ENCODE measurements at places on chromosomes 12 and 14.

DNA sequence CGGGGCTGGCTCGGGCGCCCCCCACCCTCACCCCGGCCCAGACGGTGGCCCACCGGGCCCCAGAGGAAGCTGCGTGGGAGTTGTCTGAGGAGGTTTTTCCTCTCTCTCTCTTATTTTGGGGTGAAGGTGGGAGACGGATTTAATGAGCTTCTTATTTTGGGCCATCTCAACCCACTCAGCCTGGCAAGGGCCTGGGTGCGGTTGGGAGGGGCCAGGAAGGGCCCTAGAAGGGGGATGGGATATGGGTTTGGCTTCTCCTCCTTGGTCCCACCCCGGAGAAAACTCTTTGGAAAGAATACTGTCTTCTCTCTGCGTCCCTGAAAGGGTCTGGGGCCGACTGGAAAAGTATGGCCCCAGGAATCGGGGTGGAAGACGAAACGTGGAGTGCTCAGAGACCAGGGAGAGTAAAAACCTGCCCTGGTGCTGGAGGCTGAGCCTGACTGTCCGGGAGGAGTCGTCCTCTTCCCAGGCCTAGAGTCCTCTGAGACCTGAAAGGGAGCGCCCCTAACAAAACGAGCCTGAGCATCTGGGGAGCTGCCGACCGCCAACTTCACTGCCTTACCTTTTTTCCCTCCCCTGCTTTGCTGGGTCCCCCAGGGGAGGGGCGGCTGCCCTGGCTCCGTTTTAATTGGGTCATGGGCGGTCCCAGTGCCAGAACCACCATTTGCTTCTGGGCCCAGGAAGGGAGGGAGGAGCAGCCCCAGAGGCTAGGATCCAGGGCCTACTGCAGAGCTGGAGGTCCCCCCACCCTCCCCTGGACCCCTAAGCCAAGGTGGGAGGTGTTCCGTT is 1.6 kb downstream of the MMP14 start:
- no peak for DNase-seq

DNA sequence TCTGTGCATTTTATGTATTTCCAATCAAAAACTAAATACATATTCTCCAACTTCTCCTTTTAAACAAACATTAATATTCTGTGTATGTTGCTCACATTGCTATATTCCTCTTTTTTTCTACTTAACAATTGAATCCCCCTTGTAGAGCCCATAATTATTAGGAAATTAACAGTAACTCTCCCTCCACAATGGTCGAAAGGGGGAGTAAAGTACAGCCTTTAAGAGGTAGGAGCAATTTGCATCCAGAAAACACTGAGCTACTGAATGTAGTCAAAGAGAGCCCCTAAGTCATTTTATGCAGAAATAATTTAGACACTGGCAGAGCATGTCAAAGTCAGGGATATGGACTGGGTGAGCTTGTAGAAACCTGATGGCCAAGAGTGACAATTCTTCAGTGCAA is 57.2 kb upstream of the SCN8A start:
- no peak for DNase-seq

GRCh38 chr12:26212988-26213387 is 17.6 kb downstream of the SSPN start:
- DNase-seq: no peak

GRCh38 chr14:22403296-22403695 is 185.7 kb downstream of the DAD1 start:
- no peak for DNase-seq

- DNase-seq: no peak
Observed at GRCh38 chr12:50598321-50598862, 93.6 kb downstream of the DIP2B start.

GRCh38 chr12:47995981-47996401 is 8.3 kb downstream of the COL2A1 start:
- no peak for DNase-seq

DNA sequence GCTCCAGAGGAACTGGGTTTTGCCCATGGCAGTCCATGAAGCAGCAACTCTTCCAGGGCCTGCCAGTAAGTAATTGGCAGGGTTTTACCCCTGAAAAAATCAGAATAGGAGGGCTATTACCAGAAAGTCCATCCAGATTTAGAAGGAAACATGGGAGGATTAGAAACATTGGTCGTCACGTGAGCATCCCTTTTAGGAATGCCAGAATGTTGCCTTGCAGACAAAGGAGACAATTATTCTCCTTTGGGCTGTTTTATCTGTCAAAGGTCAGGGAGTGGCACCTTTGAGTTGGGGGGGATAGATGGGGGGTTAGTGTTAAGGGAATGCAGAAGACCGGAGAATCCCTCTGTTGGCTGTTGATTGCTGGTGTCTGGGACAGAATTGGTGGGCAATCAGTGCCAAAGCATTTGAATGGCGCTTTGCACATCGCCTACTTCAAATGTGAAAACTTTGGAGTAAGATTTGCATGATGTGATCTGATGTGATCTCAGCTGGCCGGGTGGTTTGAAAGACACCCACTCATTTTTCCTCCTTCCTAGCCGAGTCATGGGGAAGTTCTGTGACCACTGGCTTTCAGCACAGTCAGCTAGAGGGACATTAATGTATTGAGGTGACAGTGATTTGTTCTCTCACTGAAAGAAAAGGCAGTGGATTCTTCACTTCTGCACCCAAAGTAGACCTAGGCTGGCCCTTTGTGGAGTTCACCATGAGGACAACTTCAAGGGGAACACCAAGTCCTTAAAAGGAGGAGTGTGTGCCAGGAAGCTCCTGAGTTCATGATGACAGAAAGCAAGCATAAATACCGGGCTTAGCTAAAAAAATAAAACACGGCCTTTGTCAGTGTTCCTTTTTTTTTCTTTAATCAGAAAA is 31.4 kb downstream of the FLVCR2 start:
- no peak for DNase-seq

DNA sequence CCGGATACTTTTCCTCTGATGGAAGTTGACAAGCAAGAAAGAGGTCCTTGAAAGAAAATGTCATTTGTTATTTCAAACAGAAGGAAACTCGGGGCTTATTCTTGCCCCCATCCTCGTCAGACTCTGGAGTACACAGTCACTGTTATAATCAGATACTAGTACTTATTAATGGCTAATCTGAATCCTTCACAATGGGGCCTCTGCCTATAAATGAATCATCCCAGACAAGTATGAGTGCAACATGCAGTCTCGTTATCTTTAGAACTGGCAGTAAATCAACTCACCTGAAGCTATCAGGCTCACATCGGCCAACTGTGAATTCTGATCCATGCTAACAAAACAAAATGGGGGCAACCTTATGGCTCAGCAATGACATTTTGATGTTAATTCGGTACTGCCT is 216.7 kb downstream of the GRIN2B start:
- DNase-seq: no peak

- no peak for DNase-seq
Observed at GRCh38 chr12:69570000-69570516, 15.2 kb upstream of the CCT2 start.

DNA sequence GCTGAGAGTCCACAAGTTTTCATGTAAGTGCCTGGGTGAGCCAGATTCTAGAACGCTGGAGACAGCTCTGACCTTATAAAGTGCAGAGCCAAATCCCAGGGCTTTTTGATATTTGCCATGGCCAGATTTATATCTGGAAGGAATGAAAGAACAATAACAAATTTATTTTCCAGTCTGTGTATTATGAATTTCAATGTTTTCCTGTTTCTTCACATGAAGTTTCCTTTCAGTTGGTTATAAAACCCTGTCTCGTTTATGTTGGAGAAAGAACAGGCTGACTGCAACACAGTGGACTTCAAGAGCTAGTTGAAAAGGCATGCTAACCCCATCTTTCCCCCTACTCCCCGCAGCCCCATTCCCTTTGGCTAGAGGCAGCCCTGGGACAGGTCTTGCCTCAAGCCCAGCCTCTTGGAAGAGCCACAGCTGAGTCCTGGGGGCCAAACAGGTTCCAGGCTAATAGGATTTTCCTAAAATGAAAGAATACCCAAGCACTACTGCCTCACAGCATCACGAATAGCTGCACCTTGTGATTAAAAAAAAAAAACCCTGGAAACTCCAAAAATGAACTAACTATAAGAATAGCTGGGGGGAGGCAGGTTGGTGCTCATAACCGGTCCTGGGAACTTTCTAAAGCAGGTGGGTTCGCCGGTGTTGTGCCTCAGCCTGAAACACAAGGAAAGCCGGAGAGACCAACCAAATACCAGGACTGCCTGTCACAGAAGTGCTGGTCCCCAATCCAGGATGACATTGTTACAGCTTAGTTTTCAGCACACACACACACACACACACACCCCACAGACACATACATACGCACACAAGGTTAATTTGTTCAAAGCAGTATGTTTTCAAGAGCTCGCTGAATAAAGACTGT is 1.5 kb downstream of the FBLN5 start:
- DNase-seq: no peak

- no peak for DNase-seq
Observed at GRCh38 chr12:81465191-81465590, 294.0 kb downstream of the PPFIA2 start.

DNA sequence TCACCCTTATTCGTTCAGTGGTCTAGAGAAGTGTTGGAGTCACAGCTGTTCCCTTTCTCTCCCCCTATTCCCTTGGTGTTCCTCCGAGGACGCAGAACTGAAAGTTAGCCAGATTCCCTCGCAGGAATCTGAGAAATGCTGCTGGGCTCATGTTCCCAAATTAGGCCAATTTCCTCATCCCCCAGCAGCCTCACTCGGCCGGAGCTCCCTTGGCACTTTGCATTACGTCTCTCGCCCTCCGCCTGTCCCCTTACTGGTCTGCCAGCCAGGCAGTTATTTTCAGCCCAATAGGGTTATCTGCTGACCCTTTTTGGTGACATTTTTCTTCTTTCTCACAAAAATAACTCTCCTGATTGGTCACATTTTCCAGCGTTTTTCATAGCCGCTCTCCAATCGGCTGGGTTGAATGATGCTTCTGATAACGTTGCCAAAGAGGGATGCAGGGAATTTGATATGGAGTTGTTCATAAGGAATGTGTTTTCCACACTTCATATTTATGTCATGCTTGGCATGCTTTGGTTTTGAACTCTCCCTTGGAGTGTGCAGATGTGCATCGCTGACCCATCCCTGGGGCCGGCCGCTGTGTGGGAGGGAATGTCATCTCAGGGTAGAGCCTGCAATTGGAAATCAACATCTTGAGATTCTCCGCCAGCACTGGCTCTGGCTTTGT is 9.9 kb downstream of the IFT43 start:
- DNase-seq: no peak

DNA sequence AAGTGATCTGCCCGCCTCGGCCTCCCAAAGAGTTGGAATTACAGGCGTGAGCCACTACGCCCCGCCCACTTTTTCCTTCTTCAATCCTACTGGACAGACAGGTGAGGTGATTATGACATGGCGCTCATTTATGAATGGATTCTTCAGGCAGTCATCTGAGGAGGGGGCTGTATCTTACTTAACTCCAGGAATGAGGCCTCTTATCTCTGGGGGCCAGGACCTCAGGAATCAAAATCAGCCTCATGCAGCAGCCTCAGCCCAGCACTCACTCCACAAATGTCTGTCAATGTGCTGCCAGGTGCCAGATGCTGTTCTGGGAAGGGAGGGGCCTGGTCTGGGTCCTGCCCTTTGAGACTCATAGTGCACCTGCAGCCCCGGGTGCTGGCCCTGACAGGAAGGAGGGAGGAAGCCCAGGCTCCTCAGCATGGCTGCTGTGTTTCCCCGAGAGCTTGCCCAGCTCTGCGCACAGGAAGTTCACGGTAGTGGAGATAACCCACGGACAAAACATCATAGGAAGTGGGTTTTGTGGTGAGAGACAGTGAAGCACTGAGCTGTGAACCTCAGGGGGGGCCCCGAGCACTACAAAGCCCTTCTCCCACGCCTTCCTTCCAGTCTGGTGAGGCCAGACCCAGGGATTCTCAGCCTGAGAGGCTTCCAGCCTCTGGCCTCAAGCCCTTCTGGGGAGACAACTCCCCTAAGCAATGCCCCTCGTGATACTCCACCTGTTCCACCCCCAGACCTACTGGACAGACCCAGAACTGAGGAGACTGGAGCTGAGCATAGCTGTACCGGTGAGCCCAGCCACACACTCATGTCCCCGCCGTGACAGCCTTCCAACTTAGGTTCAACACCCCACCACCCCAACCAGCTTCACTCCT is 22.3 kb downstream of the GALNT6 start:
- DNase-seq: peak; percentile 78

- no peak for DNase-seq
Observed at GRCh38 chr14:56858422-56858821, 48.1 kb upstream of the OTX2 start.

DNA sequence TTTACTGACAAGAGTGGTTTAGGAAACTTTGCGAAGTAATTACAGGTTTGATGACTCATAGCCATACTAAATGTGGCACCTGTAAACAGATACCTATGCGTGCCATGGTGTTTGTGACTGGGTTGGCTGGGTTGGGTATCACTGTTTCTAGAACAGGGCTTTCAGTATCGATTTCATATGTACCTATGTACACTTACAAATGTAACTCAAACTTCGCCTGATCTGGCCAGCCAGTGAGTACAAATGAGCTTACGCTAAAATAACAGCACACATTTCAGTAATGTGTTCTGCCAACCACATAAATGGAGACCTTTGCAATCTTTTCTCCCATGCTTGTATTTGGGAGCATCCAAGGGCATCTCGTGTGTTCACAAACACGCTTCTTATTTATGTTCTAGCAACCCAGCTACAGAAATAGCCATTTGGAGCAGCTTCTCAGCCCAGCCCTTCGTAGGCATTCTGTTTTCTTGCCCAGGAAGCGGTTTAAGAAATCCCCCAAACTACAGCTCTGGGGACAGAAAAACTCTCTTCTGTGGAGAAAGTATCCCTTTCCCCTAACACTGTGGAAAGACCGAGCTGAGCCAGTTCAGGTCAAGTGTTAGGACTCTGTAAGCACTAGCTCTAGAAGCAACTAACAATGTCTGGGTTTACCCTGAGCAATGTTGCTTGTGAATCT is 42.3 kb upstream of the MDM1 start:
- DNase-seq: peak; percentile 24

DNA sequence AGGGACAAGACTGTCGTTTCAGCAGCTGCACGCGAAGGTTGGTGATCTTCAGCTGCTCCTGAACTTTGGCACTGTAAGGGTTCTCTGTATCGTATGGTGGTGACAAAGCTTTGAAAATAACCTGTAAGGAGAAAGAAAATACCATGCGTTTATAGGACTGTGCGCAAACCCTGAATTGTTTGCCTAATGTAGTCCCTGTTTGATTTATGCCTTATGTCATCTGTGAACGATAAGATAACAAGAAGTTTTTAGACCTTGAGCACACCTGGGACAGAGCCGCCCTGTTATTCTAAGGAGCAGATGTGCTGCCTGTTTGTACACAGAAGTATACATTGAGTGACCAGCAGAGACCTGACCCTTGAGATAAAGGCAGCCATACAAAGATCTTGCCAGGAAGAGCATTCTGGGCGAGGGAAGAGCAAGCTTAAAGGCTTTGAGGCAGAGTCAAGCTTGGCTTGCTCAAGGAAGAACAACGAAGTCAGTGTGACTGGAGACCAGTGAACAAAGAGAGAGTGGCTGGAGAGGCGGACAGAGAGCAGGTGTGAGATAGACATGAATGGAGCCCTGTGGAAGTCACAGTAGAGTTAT is 52.4 kb downstream of the NTN4 start:
- no peak for DNase-seq

DNA sequence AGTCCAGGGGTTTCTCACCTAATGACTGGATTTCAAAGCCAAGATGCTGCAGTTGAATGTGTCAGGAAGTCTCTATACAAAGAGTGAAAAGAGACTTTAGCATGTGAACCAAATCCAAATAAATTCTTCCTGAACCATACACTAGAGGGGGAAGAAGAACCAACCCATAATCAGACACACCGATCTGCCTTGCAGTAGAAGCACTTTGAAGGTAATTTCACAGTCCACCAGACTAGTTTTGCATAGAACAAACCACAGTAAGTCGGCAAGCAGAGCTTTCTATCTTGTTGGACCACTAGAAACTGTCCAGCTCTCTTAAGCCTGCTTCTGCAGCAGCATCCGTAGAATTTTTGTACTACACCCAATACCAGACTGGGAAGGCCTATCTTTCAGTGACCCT is 39.3 kb downstream of the FIGNL2 start:
- no peak for DNase-seq

All from stimulated activated CD4-positive, alpha-beta T cell treated with anti-CD3 and anti-CD28 coated beads, Interleukin-12 subunit alpha, Interleukin-12 subunit beta, amount 100 ng/mL, for 24 hours (primary cell).